A549 treated with AZD2906 at 1 μM for 4 hours (cell line): ENCODE measurements at places on chromosomes 16 and 17. TPM values are rescaled to one million over a fixed set of nuclear protein-coding genes. Genes with fewer than 3 reads are reported as not detected.

PYY gene
- 0.08 TPM in 1 of 5 replicates, not detected in the others for total RNA-seq

SPATA22 gene
- total RNA-seq, result not detected in 5 replicates

SYCE1L gene
- total RNA-seq, result 3.5 to 8.3 TPM (median 8.0 TPM) in 5 replicates

CBX2 gene
- total RNA-seq, result 14.3 to 17.5 TPM (median 16.1 TPM) in 5 replicates

CA7 gene
- 0.05 to 0.06 TPM (median 0.06 TPM) in 3 of 5 replicates, not detected in the others for total RNA-seq

KRT9 gene
- not detected in 5 replicates for total RNA-seq

FOXC2 gene
- total RNA-seq, result 4.9 to 6.2 TPM (median 5.8 TPM) in 5 replicates

DHRS7B gene
- 18.3 to 20.5 TPM (median 19.4 TPM) in 5 replicates for total RNA-seq

TBC1D26 gene
- total RNA-seq, result not detected in 5 replicates

SLFN14 gene
- total RNA-seq, result not detected in 5 replicates

ABCC11 gene
- 0.05 to 0.25 TPM (median 0.08 TPM) in 5 replicates for total RNA-seq

HBA2 gene
- total RNA-seq, result 0.45 to 0.62 TPM in 2 of 5 replicates, not detected in the others

TEKT5 gene
- 0.18 TPM in 1 of 5 replicates, not detected in the others for total RNA-seq

INPP5K gene
- 23.3 to 25.6 TPM (median 25.2 TPM) in 5 replicates for total RNA-seq

ULK2 gene
- total RNA-seq, result 12.7 to 18.8 TPM (median 16.6 TPM) in 5 replicates

RHBDL3 gene
- total RNA-seq, result 2.9 to 5.1 TPM (median 4.3 TPM) in 5 replicates

SMTNL2 gene
- total RNA-seq, result 0.17 to 0.74 TPM (median 0.51 TPM) in 5 replicates

TMEM106A gene
- 1.0 to 1.3 TPM (median 1.1 TPM) in 5 replicates for total RNA-seq

PDILT gene
- not detected in 5 replicates for total RNA-seq

DCXR gene
- total RNA-seq, result 65.2 to 110 TPM (median 102 TPM) in 5 replicates

BEAN1 gene
- 5.0 to 6.7 TPM (median 5.7 TPM) in 5 replicates for total RNA-seq

ACSM5 gene
- total RNA-seq, result not detected in 5 replicates

OSGIN1 gene
- 14.9 to 30.1 TPM (median 16.3 TPM) in 5 replicates for total RNA-seq

PRR11 gene
- total RNA-seq, result 44.1 to 58.6 TPM (median 52.5 TPM) in 5 replicates

SCPEP1 gene
- total RNA-seq, result 39.4 to 44.8 TPM (median 40.4 TPM) in 5 replicates

NOG gene
- total RNA-seq, result 0.80 to 1.3 TPM (median 0.87 TPM) in 5 replicates

MYCBPAP gene
- 0.35 to 0.89 TPM (median 0.54 TPM) in 5 replicates for total RNA-seq

SLC6A4 gene
- 0.07 to 0.08 TPM (median 0.07 TPM) in 3 of 5 replicates, not detected in the others for total RNA-seq

ITGAL gene
- total RNA-seq, result 0.07 to 0.18 TPM (median 0.14 TPM) in 5 replicates

PALB2 gene
- 11.0 to 12.1 TPM (median 11.9 TPM) in 5 replicates for total RNA-seq

ANKFN1 gene
- not detected in 5 replicates for total RNA-seq

SHPK gene
- 13.7 to 16.9 TPM (median 15.1 TPM) in 5 replicates for total RNA-seq

CCDC200 gene
- total RNA-seq, result not detected in 5 replicates

OTOA gene
- 0.06 to 0.10 TPM (median 0.06 TPM) in 4 of 5 replicates, not detected in the other for total RNA-seq

TLCD3B gene
- 0.22 to 0.39 TPM (median 0.26 TPM) in 5 replicates for total RNA-seq

FBXW10B gene
- total RNA-seq, result 2.0 to 3.3 TPM (median 2.4 TPM) in 5 replicates

PIPOX gene
- total RNA-seq, result 0.07 to 0.33 TPM (median 0.11 TPM) in 4 of 5 replicates, not detected in the other

C1QTNF1 gene
- total RNA-seq, result 57.9 to 66.6 TPM (median 59.1 TPM) in 5 replicates

KRT34 gene
- 0.23 to 0.61 TPM (median 0.42 TPM) in 5 replicates for total RNA-seq

CYB5B gene
- total RNA-seq, result 181 to 220 TPM (median 192 TPM) in 5 replicates

CDH13 gene
- total RNA-seq, result 0.01 TPM in 1 of 5 replicates, not detected in the others

TEX2 gene
- 11.6 to 17.1 TPM (median 12.8 TPM) in 5 replicates for total RNA-seq

RND2 gene
- 0.13 to 0.27 TPM (median 0.14 TPM) in 5 replicates for total RNA-seq

CCDC154 gene
- total RNA-seq, result 0.07 to 0.36 TPM (median 0.18 TPM) in 5 replicates

CASKIN1 gene
- total RNA-seq, result 0.23 to 1.00 TPM (median 0.47 TPM) in 5 replicates

ABCA9 gene
- total RNA-seq, result not detected in 5 replicates

PYCARD gene
- total RNA-seq, result 26.9 to 41.9 TPM (median 35.6 TPM) in 5 replicates

OR2C1 gene
- total RNA-seq, result not detected in 5 replicates

TRIM72 gene
- 0.01 to 0.06 TPM (median 0.02 TPM) in 5 replicates for total RNA-seq

GLP2R gene
- total RNA-seq, result 6.6 to 16.0 TPM (median 8.0 TPM) in 5 replicates

TBC1D3H gene
- not detected in 5 replicates for total RNA-seq
